ENCODE measurements at places on chromosomes 13 and 19.

- DNase-seq, result no peak
Measured at GRCh38 chr13:112467236-112467635, 91.1 kb downstream of the SPACA7 start.

GRCh38 chr13:97182111-97182890, 39.8 kb upstream of the MBNL2 start:
- no peak for DNase-seq

- DNase-seq, result no peak
Measured at GRCh38 chr13:103007427-103007762, 58.8 kb downstream of the SLC10A2 start.

DNA sequence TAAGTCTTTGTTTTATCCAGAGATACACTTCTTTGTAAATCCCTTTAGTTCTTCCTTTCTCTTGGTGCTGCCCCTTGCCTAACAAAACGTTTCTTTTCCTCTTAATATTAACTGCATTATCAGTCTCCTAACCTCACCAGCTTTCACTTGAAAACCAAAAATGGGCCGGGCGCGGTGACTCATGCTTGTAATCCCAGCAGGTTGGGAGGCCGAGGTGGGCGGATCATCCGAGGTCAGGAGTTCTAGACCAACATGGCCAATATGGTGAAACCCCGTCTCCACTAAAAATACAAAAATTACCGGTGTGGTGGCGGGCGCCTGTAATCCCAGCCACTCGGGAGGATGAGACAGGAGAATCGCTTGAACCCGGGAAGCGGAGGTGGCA, 329.8 kb upstream of the MIR17HG start:
- DNase-seq, result no peak

- DNase-seq, result no peak
Measured at GRCh38 chr13:110394371-110394841, 87.3 kb downstream of the COL4A2 start.

- DNase-seq, result no peak
Measured at GRCh38 chr19:33394006-33394722, 20.7 kb downstream of the CEBPG start.

GRCh38 chr13:90518417-90518816, 829.1 kb upstream of the MIR17HG start:
- DNase-seq, result no peak

DNA sequence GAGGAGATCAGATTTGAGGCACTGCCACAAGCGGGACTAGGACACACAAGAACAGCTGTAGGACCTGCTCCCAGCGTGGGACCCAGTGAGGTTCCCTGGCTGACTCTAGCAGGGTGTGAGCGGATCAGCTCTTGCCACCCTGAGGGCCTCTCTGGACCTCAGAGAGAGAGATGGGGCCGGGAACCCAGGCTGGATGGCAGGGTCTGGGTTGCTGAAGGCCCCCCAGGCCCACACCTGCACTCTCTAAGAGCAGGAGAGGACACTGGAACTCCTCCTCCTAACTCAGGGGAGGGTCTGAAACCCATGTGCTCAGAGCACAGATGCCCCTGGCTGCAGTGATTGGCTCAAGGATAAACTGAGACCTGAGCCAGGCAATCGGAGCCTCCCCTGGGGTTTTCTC, 13.5 kb upstream of the IL4I1 start:
- no peak for DNase-seq

DNA sequence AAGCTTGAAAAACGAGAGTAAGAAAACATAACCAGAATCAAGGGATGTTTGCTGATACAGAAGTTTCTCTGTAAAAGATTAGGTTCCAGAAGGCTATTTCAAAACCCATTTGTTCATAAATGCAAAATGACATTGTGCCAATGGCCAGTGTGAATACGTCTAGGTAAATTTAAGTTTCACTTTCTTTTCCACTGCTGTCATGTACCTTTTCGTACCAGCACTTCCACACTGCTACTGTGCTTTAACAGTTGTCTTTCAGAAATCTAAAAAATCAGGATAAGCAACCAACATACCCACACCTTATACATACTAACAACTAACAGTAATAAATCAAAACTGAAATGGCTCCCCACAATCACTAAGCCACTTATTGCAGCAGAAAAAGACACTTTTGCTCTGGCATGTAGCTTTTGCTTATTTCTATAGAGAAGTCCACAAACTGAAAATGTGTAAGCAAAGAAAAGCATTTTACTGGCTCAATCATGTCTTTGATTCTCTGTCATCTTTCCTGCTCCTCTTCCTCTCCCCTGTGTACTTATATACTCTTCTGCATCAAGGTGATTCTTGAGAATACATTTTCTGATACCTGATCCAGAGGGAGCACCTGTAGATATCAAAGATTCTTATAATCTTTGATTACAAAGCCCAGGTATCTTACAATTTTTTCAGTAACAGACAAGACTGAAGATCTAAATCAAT, 34.3 kb downstream of the ELF1 start:
- no peak for DNase-seq

- peak; percentile 64 for DNase-seq
Measured at GRCh38 chr13:31046711-31047279, 114.3 kb downstream of the TEX26 start.

DNA sequence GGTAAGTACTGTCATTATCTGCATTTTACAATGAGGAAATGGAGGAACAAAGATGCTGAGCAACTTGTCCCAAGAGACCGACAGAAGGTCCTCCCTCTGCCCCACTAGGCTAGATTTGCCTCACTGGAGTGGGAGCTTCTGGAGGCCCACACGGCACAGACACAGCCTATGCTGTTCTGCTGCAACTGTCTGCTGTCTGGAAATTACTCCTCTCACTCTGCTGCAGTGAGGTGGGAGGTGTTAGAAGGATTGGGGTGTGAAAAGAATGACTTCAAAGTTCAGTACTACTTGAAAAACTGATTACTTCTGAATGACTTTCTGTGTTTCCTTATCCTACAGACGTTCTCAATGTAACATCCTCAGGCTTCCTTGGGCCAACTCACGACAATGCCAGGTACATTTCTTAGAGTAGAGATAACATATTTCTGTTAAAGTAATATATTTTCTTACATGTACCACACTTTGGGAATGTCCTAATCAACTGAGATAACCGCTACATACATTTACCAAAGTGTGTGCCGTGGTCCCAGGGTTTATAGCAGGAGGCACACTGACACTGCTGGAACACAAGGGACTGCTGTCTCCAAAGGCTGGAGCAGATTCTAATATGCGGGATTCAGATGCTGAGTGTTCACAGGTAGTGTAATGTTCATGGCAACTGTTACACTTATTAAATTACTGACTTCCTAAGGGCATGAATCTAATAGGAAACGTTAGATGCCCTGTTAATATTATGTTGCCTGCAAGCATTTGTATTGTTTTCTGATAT, 53.5 kb upstream of the WASF3 start:
- DNase-seq, result no peak

GRCh38 chr13:43880926-43881325, 1.2 kb downstream of the LACC1 start:
- DNase-seq, result no peak

- DNase-seq, result no peak
Measured at GRCh38 chr19:664913-665443, 2.0 kb upstream of the RNF126 start.

GRCh38 chr19:1868971-1869370, 5.6 kb upstream of the KLF16 start:
- DNase-seq, result no peak

- DNase-seq, result no peak
Measured at GRCh38 chr13:43785650-43786471, 911 bp downstream of the ENOX1 start.

DNA sequence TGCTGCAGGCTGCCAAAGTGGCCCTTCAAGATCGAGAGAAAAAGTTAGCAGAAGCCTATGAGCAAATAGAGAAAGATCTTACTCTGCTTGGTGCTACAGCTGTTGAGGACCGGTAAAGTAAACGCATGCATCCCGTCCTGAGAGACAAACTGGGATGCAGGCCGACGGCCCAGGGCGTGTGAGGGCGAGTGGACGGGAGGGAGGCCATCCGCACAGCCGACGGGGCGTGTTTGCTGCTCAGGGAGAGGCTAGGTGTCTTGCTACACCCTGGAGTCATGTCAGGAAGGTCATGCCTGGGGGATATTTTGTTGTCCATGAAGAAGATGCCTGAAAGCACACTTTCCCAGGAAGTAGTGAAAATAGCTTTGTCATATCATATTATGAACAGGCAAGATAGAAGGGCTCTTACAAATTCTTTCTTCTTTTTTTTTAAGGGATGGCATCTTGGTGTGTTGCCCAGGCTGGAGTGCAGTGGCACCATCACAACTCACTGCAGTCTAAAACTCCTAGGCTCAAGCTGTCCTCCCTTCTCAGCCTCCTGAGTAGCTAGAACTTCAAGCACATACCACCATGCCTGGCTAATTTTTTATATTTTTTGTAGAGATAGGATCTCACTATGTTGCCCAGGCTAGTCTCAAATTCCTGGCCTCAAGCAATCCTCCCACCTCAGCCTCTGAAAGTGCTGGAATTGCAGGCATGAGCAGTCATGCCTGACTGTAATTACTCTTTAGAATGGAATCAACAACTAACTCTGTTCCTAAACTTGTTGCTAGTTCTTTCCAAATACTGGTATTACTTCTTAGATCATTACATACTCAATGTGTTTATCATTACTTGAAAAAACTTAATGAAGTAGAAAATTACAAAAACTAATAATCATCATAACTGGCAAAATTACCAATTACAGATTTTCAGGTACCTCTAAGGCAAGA, 117.6 kb upstream of the MCF2L start:
- DNase-seq, result no peak

DNA sequence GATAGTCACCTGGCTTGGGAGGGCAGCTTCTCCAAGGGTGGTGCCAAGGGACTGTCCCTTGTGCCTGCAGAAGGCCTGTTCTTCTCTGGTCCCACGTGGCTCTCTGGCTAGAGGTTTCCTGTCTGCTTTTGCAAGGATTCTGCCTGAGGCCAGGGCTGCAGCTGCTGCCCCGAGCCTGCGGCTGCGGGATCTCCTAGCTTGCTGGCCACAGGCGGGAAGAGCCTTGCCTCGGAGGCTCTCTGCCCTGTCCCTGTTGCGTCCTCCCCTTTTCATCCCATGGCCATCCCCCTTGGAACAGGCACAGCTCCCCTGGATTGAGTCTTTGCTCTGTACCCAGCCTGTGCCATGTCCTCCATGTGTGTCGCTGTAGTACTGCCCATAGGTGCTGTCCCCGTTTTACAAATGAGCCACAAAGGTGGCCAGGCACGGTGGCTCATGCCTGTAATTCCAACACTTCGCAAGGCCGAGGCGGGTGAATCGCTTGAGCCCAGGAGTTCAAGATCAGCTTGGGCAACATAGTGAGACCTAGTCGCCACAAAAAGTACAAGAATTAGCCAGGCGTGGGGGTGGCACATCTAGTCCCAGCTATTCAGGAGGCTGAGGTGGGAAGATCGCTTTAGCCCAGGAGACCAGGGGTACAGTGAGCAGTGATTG, 9.1 kb downstream of the IRF3 start:
- DNase-seq, result no peak

DNA sequence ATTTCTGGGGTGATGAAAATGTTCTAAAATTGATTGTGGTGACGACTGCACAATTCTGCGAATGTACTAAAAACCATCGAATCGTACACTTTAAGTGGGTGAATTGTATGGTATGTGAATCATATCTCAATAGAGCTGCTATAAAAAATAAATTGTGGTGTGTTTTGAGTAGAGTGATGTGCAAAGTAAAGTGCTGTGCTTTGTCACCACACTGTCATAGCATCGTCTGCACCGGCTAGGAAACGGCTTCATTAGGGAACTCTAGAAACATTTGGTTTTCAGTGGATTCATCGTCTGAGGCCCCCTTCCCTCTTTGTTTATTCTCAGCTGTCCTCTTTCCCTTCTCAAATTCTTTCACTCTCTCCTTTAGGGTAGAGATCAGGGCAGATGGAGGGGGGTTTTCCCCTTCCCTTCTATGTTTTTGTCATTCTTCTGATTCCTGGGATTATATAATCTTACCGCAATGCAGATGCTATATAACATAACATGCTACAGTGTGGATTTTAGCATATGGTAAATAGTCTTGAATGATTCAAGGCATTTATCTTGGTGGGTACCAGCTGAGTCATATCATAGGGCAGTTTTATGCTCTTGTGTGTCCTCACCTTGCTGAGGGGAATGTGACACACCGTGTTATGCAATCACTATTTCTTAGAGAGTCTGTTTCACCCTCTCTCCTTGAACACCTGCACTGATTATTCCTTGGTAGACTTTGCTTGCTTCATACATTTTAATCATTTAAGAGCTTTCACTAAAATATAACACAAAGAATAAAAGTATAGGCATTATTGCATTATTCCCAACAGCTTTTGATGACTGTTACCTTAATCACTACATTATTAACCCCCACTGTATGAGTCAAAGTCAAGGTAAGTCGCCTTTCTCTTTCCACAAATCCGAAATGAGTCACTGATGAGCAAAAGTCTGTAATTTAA, 239.4 kb downstream of the DCLK1 start:
- DNase-seq, result no peak

GRCh38 chr19:46998445-46999125, 21.1 kb upstream of the NPAS1 start:
- DNase-seq, result no peak

DNA sequence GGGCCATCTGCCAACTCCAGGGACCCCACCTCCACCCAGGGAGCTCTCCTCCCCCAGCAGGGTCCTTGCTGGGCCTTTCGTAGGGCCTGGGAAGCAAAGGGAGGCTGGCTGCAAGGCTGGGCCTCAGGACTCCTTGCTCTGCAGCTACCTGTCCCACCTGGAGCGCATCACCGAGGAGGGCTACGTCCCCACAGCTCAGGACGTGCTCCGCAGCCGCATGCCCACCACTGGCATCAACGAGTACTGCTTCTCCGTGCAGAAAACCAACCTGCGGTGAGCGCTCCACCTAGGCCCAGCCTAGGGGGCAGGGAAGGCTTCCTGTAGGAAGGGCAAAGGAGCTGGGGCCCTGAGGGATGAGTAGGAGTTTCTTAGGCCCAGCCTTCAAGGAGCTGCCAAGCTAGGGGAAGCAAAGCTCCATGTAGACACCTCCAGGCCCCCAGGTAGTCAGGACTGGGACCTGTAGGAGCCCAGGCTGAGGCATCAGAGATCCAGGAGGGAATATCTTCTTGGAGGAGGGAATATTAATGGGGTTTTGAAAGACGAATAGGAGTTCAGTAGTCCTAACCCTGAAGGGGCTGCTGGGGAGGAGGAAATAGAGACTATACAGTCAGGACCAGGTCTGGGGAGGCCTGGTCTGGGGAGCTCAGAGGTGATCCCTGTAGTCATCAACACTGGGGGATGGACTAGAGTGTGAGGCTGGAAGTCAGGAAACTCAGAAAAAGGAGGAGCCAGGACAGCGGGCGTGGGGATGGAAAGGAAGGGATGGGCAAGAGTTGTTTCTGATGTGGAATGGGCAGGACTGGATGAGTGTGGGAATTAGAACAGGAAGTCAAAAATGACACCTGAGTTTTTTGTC, 16.0 kb downstream of the GNA15 start:
- no peak for DNase-seq

DNA sequence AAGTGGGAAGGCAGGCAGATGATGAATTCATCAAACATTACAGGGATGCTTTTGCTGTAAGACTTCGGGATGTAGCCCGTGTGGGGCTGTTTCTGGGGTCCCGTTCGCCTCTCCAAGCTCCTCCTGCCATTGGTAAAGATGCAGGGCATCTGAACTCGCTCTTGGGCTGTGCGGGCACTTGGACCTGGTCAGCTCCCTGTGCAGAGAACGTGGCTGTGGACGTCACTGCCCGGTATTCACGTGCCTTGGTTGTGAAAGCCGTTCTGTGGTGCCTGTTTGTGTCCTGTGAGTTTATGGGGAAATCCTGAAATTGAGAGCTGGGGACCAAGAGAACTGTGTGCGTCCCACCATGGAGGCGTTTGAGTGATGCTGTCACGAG, 5.4 kb downstream of the TFDP1 start:
- no peak for DNase-seq

- DNase-seq, result no peak
Measured at GRCh38 chr13:84917252-84917878, 881.9 kb downstream of the SLITRK6 start.

- DNase-seq, result no peak
Measured at GRCh38 chr19:38411041-38411712, 8.3 kb downstream of the FAM98C start.

All from urinary bladder (tissue), 4 donors.